ENCODE measurements at places on chromosomes 1 and 21.
A peak's percentile ranks its signal among the peaks of the same experiment; 100 is the strongest.

DNA sequence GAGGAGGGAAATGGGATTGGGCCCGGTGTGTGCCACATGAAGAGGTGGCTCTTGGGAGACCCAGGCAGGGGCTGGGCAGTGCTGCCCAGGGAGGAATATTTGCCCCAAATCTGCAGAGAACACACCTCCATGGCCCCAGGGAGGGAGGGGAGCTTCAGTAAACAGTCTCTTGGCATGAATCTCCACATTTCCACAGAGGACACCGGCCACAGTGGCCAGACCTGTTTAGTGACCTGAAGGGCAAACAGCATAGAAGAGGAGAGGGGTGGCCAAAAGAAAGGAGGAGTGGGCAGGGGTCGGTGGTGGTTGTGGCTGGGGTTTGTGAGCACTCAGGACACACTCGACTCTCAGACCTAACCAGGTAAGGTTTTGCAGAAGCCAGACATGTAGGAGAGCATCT lies 54.0 kb upstream of the IFFO2 start:
- DNase-seq, result no peak

- peak; percentile 65 for DNase-seq
Observed at GRCh38 chr1:102191723-102192122, 195.0 kb upstream of the OLFM3 start.

GRCh38 chr1:160522622-160523345 lies at the start of gene SLAMF6:
TSS of gene SLAMF6 (minus strand) at chr1:160523255. CDS start at chr1:160523192, 63 bp downstream.
- no peak for DNase-seq

DNA sequence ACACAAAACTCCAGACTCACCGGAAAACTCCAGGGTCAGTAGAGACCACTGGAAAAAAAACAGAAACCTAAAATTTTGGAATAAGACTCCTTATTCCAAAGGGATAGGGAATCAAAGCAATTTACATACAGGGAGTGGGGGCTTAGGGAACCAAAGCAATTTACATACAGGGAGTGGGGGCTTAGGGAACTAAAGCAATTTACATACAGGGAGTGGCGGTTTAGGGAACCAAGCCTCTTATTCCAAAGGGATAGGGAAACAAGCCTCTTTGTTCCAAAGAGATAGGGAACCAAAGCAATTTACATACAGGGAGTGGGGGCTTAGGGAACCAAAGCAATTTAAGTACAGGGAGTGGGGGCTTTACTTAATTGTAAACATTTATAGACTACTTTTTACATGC lies 28.4 kb upstream of the TTLL7 start:
- DNase-seq, result no peak

- no peak for DNase-seq
Observed at GRCh38 chr1:10916991-10917390, 95.5 kb upstream of the TARDBP start.

- DNase-seq, result no peak
Observed at GRCh38 chr1:191564275-191564674, 594.0 kb upstream of the RGS18 start.

All from COR-L47 (cell line).